Dermis blood vessel endothelial cell (primary cell): ENCODE measurements at places on chromosomes 1 and 21. TPM values are rescaled to one million over a fixed set of nuclear protein-coding genes. Genes with fewer than 3 reads are reported as not detected.

DNA sequence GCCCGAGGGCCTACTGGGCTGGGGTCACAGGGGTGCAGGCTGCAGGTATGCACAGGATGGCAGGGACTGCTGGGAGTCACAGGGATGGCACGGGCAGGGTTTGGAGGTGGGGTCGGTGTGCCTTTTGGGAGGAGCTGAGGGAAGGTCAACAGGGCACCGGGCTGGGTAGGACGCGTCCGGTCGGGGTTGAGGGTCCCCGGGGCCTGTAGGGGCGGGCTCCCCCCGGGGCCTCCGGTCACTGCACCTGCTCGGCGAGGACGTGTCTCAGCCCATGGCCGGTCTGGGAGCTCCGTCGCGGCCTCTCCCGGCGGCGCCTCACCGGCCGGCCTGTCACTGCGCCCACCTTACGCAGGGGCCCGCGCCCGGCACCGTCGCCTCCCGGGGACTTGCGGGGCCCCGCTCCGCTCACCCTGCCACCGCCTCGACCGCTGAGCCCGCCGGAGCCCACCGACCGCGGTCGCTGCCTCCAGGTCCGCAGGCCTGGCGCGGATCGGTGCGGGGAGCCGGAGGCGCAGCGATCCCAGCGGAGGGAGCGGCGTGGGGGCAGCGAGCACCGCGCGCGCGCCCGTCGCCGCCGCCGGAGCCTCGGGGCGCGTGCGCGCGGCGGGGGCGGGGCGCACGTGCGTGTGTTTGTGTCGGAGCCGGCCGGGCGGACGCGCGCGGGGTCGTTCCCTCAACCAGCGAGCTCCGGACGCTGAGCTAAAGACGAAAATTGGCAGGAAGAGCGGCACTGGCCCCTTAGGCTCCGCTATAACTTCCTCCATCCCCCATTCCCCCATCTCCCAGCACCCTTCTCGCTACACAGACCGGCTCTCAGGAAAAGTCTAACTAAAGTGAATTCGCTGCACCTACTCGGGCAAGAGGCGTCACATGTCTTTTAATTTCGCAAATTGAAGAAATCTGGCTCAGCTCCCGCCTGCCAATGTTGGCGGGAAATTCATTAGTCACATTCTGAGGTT, at the start of gene AMIGO1:
Gene AMIGO1, minus strand, starts transcription at position 552 of the 959 bp plus-strand sequence. CDS start 815 bp downstream, outside the sequence.
- DNase-seq: peak; percentile 66

GRCh38 chr1:176989754-176990153, 174.8 kb downstream of the ASTN1 start:
- no peak for DNase-seq

DNA sequence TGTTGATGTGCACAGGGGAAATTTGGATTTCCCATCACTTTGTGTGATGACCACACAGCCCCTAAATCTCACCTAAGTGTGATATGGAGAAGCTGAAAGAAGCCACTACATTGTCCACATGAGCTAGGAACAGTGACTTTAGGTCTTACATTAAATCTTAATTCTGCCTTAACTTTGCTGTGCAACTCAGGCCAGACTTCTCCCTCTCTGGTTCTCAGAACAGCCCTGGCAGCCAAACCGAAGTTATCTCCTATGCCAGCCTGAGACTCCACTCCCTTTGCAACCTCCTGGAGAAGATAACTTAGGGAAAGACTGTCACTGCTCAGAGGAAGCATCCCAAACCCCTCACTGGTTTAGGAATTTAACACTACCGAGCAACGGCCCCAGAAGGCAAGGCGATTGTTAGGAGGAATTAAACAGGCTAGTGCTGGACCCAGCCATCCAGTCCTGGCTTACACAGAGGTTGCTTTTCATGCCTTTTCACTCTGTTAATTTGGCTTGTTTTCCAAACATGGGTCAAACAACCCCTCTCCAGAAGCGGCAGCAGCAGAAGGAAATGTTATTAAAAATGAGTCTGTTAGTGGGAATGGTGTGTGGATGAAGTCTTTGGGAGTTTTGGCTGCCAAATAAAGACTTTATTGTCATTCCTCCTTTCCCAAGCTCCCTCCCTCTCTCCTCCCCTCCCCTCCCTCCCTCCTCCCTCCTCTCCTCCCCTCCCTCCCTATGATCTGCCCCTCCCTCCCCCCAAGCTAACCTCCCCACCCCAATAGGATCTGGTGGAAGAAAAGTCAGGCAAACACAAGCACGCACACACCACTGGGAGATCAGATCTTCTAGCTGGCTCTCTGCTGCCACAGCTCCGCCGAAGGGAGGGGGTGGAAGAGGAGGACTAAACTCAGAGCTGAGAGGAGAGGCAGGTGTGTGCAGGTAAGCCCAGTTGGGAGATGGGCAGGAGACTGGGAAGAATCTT, at the start of gene PRELP:
Gene PRELP, plus strand, starts transcription at position 795 of the 970 bp plus-strand sequence. CDS start 7,379 bp downstream, outside the sequence.
- no peak for DNase-seq

- DNase-seq: no peak
Observed at GRCh38 chr1:201228011-201228983, 37.7 kb downstream of the IGFN1 start.

DNA sequence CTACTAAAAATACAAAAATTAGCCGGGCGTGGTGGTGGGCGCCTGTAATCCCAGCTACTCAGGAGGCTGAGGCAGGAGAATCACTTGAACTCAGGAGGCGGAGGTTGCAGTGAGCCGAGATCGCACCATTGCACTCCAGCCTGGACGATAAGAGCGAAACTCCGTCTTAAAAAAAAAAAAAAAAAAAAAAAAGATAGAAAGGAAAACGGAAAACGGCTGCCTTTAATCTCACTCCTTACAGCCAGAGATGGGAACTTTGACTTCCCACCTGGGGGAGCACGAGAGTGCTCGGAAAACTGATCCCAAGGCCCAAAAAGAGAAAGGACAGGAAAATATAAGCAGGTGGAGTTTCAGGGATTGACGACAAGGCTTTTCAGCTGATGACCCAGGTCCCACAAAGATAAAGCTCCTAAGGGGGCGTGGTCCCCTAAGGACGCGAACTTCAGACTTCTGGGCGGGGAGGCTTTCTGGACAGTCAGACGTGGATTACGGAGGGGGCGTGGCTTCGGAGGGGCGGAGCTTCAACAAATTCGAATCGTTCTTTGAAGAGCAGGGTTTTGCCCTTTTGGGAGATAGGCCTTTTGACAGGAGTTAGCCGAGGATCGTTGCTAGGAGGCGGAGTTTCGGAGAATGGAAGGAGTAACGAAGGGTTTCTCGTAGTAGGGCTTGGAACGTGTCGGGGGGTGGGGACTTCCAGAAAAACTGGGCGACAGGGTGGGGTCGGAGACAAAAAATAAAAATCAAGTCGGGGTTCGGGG, 958 bp upstream of the CKS1B start:
- DNase-seq: peak; percentile 99

DNA sequence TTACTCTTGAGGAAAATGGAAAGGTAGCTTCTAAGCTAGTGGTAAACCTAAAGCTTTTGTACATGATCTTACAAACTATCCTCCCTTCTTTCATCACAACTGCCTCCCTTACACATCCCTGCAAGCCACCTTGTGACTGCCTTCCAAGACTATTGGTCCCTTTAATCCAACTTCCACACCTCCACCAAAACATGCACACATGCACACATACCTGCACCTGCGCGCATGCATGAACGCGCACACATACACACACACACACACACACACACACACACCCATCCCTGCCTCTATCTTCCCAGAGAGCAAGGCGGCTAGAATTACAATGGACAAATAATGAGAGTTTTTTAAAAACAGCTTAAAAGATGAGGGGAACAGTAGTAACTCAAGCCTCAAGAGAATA, 58.3 kb downstream of the LUZP1 start:
- no peak for DNase-seq

DNA sequence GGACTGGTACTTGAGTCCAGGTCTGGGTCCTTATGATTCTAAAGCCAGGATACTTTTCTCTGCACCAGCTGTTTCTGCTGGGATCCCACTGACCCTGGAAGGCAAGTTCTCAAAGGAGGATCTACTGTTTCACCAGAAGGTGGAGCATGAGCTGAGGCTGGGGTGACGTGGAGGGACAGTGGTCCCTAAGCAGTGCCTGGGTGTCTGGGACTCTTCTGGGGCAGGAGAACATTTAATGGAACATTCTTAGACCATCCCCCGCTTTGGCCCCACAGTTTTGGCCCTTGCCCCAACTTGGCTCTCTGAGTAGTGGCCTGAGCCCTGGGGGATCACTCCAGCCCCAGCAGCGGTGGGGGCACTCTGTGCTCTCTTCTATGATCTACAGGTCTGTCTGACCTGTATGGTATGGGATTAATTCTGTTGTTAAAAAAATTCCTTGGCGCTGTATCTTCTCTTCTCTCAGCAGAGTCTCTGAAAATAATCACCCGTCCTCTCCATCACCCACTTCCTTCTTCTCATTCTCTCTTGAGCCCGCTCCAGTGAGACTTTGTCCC, 60.3 kb upstream of the CSF3R start:
- DNase-seq: peak; percentile 14

- no peak for DNase-seq
Observed at GRCh38 chr1:221783437-221783836, 41.5 kb upstream of the DUSP10 start.

Gene EFCAB14
- 90.7 and 155 TPM in 2 replicates for total RNA-seq

DNA sequence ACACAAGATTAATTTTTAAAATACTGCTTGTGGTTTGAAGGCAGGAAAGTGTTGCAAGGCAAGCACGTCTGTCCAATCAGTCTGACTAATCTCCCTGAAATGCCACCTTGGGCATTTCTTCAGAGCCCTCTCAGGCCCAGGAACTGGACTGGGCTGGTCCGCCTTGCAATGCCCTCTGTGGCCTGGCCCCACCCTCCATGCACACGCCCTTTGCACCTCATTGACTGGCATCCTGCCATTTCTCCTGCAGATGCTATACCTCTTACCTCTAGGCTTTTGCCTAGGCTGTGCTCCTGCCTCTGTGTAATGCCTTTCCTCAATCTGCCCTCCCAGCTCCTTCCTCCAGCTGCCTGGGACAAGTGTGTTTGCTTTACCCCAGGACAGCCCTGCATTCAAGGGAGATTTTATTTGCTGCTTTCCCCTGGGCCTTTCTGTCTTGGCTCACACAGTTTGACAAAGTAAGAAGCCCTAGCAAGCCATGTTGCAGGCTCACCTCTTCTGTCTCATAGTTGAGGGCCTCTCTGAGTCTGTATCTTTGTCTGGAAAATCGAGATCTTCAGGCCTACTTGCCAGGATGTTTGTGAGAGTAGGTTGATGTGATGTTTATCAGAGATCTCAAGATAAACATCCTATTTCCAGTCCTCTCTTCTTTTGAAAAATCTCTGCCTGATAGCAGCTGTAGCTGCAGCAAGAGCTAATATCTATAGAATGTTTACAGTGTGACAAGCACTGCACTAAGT, 149.2 kb upstream of the JUN start:
- DNase-seq: no peak

Gene RGS8
- total RNA-seq: not detected in 2 replicates

DNA sequence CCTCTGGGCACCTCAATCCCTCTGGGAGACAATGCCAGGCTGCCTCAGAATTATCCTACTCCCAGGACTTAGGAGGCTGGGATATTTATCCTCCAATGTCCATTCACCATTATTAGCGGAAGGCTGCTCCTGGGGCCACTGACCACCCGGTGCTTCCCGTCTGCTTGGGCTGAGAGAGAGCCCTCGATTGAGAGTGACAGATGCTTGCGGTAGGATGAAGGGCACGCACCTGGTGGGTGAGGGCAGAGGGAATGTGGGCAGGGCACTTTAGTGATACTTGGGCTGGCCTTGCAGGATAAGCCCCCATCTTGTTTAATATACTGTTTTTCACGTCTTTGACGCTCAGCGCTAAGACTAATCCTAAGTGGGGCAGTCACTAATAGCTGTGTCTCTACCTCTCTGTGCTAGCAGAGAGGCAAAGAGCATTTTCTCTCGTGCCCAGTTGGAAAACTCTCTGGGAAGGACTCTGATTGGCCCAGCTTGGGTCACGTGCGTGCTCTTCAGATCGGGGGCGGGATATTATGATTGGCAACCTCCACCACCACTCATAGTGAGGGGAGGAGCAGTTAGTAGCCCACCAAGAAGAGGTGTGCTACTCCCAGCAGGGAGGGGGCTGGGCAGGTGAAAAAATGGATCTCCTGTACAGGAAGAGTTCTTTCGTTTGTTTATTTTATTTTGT, 10.6 kb upstream of the PARS2 start:
- peak; percentile 51 for DNase-seq

GRCh38 chr1:20261095-20261494, 29.6 kb upstream of the VWA5B1 start:
- no peak for DNase-seq

DNA sequence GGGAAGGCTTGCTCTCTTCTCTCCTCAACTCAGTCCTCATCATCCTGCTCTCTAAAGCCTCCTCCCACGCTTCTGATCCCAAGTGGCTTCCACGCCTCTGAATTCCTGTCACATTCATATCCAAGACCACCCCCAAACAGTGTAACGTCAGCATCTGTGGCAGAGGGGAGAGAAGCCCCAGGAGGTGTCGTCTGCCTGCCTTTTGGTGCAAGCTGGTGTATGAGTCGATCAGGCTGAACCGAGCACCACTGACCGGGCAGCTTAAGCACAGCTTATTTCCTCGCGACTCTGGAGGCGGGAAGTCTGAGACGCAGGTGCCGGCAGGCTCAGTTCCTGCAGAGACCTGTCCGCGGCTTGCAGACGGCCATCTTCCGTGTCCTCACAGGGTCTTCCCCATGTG, 123.8 kb upstream of the RAB4A start:
- DNase-seq: no peak

DNA sequence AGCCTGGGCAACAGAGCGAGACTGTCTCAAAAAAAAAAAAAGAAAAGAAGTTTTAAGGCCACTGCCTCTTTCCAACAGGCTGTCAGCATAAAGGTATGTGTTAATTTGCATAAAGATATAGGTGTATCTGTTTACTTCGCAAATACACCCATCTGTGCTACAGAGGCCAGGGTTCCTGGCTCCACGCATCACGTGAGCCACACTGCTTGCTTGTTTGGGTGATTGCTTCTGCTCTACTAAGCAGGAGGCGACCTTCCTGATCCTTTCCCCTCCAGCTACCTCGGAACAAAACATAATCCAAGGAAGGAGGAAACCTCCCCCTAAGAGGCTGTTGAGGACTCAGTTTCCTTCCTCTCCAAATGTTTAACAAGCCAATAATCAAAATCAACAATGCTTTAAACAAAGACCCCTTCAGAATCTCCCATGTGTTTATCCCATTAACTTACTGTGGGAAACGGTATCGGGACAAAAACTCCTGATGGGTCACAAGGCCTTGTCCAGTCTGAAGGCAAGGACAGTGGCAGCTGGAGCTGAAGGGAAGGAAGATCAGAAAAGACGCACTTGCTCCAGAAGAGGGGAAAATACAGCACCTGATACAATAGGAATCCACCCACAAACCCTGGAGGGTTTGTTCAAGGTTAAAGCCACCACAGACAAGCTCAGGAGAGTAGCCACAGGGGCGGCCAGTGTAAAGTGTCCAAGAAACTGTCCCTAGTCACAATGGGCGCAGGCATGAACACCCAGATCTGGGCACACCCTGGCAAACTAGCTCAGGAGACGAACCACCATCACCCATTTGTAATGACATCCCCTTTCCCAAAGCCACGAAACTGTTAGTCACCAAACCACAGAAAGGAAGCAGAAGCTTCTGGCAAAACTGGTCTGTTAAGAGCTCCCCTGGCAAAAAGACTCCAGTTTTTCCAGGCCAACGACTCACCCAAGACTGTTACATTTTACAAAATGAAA, 17.2 kb downstream of the CTNNBIP1 start:
- peak; percentile 74 for DNase-seq

Gene HAO2
- not detected in 2 replicates for total RNA-seq
